Left renal cortex interstitium (tissue), 4 donors: ENCODE measurements at places on chromosomes 3 and 15. TPM values are rescaled to one million over a fixed set of nuclear protein-coding genes. Genes with fewer than 3 reads are reported as not detected.

MOBP gene
- 0.96 TPM for polyA plus RNA-seq

SPATA12 gene
- 0.06 TPM for polyA plus RNA-seq

- no peak for DNase-seq
These were observed 109.4 kb downstream of the ATG7 start for GRCh38 chr3:11381563-11381962.

GRCh38 chr3:64199932-64200331, 25.3 kb downstream of the PRICKLE2 start:
- no peak for DNase-seq

ANKRD63 gene
- 0.11 TPM for polyA plus RNA-seq

UTS2B gene
- polyA plus RNA-seq = 0.79 TPM

- DNase-seq = no peak
These were observed 43.6 kb downstream of the C3orf20 start for GRCh38 chr3:14718539-14718938.

GCSAM gene
- 3.6 TPM for polyA plus RNA-seq

GRCh38 chr15:87722941-87723691, 533.4 kb downstream of the NTRK3 start:
- no peak for DNase-seq

ITPKA gene
- 0.55 TPM for polyA plus RNA-seq

GRCh38 chr3:171974986-171975837, 64.2 kb upstream of the FNDC3B start:
- DNase-seq = no peak

GRAMD2A gene
- polyA plus RNA-seq = 6.1 TPM

CRABP1 gene
- polyA plus RNA-seq = 56.2 TPM

GRCh38 chr3:194986208-194987043, 284.5 kb downstream of the XXYLT1 start:
- no peak for DNase-seq

LOXL1 gene
- polyA plus RNA-seq = 72.6 TPM

PTPRG gene
- polyA plus RNA-seq = 87.4 TPM

DNA sequence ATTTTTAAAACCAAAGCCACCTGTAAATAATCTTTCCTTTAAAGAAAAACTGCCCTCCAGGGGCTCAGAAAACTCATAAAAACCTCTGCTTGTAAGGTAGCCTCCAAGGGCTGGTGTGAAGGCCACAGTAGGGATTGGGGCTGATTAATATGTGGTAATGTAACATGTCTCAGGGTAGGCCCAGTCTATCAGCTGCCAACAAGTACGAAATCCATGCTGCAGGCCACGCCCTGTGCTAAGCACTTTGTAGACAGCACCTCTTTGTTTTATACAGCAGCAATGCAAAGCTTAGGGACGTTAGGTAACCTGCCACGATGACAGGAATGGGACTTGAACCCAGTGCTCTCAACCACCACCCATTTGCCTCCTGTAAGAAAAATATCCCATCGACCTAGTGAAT, 65.6 kb upstream of the PRICKLE2 start:
- DNase-seq = no peak

CD200R1 gene
- 0.91 TPM for polyA plus RNA-seq

C2CD4A gene
- polyA plus RNA-seq = 0.36 TPM

GRCh38 chr3:49609314-49609713, 55.0 kb downstream of the BSN start:
- no peak for DNase-seq

DNA sequence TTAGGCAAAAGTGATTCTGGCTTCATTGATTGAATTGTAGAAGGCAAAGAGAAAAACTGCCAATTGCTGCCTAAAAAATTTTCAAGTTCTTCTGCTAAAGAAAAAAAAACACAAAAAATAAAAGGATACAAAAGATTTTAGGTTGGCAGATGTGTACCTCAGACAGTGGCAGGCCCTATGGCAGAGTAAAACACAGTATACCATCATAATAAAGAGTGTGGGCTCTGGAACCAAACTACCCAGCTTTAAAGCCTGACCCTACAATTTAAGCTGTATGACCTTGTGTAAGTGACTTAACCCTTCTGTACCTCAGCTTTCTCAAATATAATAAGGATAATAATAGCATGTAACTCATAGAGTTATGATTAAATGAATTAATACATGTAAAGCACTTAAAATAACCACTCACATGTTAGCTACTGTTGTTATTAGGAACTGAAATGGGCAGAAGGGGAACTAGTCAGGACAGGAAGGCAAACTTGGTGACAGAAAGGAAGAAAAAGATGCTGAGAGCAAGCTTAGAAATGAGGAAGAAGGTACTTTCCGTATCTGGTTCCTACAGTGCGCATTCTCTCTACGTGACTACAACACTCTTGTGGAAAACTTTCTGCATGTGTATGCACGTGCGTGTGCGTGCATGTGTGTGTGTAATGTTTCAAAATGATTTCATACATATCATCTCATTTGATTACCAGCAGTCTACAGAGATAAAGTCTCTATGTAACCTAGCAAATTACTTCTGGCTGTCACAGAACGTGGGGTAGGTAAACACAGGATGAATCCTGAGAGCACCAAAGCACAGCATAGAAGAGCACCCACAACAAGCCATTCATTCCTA, 13.6 kb upstream of the GATM start:
- DNase-seq = no peak

- no peak for DNase-seq
These were observed 152.0 kb downstream of the OPA1 start for GRCh38 chr3:193744822-193745684.

ASB14 gene
- polyA plus RNA-seq = 1.7 TPM

DNA sequence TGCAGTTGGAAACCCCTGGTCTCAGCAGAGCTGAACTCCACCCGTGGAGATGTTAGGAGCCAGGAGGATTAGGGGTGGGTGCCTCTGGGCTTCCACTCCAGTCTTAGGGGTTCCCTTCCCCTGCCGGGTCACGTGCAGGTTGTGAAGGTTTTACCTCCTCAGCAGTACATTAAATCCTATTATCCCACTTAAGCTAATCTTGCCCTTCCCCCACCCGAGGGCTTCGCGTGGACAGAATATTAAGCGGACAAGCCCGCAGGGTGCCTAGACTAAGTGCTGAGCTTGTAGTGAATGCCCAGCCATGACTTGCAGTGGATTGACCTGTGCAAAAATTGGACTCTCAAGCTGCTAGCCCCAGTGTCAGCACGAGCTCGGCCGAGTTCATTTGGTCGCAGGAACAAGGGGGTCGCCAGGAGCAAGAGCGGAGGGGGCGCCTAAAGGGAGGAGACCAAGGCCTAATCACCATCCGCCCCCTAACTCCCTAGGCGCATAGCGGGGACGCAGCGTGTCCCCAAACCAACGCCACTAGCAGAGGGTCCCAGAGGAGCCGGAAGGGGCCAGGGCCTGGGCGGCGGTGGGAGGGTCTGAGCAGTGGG, 498 bp upstream of the SEMA4B start:
- no peak for DNase-seq

DNA sequence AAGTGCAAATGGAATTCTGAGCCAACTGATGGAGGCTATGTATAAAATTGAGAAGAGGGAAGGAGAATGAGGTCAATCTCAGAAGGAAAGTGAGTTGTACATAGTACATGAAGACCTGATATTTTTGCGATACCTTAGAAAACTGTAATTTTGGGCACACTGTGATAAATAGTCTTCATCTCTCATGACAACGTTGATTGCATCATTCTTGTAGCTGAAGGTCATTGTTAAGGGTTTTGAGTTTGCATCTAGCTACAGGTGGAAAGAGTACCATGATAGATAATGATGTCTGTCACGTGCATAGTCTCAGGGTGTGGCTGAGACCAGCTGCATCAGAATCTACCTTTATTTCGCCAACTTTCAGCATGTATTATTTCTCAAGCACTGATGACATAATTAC, 435.4 kb upstream of the MDFIC2 start:
- DNase-seq = no peak

DNA sequence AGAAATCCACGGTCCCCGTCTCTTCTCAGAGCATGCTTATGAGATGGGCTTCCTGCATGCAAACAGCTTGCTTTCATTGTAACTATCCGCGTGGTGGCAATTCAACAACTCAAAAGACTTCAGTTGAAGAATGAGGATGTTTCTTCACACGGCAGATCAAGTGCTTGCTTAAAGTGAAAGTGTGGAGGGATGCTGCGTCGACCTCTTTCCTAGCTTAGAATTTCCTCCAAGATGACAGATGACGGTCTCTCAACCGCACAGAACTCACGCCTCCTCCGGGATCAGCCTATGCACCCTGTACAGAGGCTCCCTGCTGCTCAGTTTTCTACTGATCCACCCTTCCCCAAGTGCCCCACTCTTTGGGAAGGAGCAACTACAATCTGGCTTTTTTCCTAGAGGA, 47.8 kb downstream of the PCSK6 start:
- no peak for DNase-seq

DNA sequence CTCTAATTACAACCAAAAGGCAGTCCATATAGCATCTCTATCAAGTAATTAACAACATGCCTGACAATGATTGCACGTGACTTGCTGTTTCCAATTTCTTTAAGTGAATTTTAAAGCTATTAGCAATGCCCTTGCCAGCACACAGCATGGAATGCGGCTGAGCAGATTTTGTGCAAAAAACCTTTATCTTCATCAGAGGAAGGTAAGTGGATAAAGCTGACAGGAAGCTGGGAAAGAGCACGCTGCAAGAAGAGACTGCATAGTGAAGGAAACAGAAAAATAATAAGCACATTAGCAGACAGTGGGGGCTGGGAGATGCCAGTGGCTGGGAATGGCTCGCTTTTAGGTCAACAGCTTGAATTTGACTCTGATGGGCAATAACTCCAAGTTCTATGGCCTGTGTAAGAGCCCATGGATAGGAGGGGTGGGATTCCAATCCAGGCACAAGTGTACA, 138.8 kb downstream of the PDZRN3 start:
- DNase-seq = no peak

GRCh38 chr3:14391033-14391432, 11.4 kb upstream of the SLC6A6 start:
- DNase-seq = no peak

DNA sequence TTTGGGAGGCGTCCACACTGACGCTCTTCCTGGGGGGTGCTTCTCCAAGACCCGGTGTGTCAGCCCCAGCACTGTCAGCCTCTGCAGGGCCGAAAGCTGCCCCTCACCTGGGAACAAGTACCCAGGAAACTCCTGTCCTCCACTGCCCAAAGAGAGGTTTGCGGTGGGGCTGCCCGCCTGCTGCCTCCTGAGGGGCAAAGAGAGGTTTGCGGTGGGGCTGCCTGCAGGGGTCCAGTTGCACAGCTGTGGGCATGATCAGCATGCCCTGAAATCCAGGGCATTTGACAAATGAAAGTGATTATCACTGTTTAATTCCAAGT, 15.1 kb upstream of the SNRPA1 start:
- no peak for DNase-seq

UBA5 gene
- 59.4 TPM for polyA plus RNA-seq

GRCh38 chr3:59894425-59895121, 844.7 kb upstream of the CFAP20DC start:
- DNase-seq = no peak

TMEM108 gene
- polyA plus RNA-seq = 2.1 TPM

DNA sequence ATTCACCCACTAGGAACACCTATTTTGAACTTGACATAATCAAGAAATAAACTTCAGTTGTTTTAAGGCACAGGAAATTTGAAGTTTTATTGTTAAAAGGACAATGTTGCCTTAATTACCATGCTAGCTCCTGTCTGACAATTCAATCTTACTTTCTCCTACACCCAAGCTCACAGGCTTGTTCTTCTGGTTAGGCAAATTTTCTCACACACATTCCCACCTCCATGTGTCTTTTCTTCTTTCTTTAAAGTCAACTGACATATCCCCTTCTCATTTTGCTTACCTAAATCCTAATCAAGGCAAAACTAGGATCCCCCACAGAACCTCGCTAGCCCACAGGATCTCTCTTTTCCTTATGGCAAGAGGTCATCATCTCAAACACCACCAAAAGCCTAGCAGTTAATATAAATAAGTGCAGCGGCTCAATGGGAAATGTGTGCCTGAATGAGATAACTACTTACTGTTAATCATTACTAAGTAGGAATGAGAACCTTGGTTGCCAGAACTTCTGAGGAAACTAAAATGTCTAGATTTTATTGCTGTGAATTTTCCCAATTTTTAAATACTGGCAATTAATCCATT, 189.3 kb downstream of the PLCH1 start:
- DNase-seq = no peak

DNA sequence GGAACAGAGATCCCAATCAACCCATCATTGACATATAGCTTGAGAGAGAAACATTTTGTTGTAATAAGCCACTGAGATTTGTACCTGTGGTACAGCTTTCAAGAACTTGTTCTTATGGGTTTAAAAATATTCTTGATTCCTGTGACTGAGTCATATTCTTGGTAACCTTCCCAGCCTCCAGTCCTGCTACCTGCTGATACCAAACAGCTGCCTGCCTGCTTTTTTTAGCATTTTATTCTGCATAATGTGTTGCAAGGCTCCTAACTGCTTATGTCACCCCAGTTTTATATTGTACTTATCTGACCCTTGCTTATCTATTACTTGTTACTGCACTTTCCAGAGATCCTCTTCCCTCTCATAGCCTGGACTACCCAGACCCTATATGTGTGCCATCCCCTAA, 349.3 kb upstream of the SOX2 start:
- DNase-seq = no peak

DNA sequence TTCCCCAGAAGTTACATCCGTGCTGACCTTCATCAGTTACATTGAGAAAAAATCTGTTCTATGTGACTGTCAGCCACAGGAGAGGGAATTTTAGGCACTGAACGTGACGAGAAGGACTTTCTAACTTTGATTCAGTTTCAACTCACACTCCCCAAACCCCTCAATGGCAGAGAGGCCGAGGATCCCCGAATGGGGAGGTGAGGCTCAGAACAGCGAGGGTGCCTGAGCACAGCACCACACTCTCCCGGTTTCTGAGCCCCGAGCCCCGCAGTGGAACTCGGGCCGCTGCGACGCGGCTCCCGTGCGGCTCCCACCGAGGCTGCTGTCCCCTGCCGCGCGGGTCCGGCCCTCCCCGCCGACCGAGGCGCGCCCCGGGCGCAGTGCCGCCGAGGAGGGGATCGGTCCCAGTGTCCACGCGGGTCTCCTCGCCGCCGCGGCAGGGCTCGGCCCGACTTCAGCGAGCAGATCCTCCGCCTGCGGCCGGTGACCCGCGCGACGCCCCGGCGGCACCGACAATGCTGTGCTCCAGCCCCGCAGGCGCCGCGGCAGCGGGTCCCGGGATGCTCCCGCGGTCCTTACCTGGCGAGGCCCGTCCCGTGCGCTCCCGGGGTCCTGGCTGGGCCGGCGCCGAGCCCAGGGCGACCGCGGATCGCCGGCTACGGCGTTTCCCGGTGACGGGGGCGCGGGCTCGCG, 439 bp downstream of the CTXND1 start:
- DNase-seq = no peak

- no peak for DNase-seq
These were observed 12.3 kb downstream of the EIF1B start for GRCh38 chr3:40321818-40322217.
